ENCODE measurements at places on chromosomes 1 and 21.
A peak's percentile ranks its signal among the peaks of the same experiment; 100 is the strongest.

DNA sequence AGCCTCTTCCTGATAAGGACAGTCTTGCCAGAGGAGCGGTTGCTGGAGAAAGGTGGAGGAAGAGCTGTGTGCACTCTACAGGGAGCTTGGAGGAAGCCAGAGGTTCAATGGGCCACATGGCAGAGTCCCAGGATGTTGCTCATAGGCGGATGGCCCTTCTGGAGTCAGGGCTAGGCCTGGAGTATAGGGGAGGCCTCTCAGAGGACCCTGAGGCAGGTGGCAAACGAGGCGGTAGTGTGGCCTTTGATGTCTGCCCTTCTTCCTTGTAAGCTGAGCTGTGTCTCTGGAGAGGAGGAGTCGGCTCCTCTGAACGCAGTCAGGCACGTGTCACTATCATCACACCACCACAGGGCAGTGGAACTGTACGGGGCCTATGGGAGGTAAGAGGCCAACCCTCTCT lies 8.6 kb downstream of the PKP1 start:
- DNase-seq: no peak

- peak; percentile 22 for DNase-seq
These were observed 29.4 kb downstream of the SPATA17 start for GRCh38 chr1:217660353-217661062.

DNA sequence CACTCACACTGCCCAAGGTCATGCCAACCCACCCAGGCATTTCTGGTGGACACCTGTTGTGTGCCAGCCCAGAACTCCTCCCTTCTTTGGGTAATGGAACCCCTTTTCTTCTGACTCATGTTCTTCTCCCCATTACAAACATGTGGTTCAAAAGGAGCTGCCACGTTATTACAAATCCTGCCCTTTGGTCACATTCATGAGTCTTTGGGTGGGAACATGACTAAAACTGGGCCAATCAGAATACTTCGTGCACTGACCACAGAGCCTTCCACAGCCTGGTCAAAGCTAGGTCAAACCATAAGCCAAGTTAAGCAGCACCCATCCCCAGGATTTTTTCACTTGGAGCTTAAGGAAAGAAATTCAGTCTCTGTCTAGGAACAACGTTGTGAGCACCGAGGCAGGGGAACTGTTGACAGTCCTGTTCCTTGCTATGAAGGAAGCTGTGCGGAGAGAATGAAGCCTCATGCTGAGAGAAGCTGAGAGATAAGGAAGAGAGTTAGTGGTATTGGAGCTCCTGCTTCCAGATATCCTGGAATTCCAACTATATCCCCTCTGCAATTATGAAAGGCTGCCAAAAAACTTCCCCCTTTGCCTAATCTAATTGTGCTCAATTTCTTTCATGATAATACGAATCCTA lies 46.8 kb upstream of the DIPK1A start:
- DNase-seq: no peak

GRCh38 chr1:231580874-231581273 lies 45.7 kb upstream of the DISC1 start:
- DNase-seq: no peak

DNA sequence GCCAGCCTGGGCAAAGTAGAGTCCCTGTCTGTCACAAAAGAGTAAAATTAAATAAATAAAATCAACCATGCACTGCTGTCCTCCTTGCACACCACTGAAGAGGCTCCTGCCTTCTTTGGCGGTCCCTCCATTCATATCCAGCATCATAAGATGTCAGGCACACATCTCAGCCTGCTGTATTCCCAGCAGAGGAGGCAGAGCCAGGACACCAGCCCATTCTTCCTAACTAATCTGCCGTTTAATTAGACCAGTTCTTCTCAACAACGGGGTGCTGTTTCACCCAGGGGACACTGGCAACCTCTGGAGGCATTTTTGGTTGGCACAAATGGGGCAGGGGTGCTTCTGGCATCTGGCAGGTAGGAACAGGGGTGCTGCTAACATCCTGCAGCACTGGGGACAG lies 119.7 kb downstream of the ETS2 start:
- no peak for DNase-seq

Measured in NCI-H2081 treated with DMSO at 0.1 percent for 48 hours (cell line).